Effector memory CD8-positive, alpha-beta T cell (primary cell): ENCODE measurements at places on chromosomes 13 and 19.

DNA sequence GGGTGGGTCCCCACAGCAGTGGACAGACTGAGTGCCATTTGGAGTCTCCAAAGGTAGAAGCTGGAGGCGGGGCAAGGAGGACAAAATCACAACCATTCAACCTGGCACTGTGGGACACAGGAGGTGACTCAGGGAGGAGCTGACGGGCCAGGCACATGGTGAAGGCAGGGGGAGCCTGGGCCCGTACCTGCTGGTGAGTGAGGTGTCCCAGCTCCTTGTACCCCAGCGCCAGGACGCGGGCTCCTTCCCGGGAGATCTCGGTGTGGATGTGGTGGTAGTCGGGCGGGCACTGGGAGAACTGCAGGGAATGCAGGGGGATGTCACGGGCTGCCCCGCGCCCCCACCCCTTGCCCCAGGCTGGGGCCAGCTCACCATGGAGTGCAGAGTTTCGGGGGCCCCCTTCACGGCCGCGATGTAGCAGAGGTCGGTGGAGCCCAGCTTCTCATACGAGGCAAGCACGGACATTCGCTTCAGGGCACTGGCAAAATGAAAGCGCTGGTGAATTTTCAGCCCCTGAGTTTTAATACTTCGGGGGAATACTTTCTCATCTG lies 9.8 kb downstream of the ATP13A1 start:
- no peak for DNase-seq

DNA sequence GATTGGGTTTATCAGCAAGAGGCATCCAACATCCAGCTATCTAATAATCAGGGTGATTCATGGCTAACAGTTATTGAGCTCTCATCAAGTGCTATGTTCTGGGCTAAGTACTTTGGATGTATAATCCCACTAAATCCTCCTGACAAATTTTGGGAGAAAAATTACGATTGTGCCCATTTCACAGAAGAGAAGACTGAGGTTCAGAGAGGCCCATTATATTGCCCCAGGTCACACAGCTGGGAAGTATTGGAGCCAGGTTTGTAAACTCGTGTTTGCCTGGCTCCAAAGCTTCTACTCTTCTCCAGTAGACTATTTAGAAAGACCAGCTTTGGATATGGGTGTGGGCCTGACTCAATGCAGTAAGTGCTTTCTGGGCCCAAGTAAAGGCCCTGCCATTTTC lies 20.9 kb upstream of the CALM3 start:
- DNase-seq, result no peak

DNA sequence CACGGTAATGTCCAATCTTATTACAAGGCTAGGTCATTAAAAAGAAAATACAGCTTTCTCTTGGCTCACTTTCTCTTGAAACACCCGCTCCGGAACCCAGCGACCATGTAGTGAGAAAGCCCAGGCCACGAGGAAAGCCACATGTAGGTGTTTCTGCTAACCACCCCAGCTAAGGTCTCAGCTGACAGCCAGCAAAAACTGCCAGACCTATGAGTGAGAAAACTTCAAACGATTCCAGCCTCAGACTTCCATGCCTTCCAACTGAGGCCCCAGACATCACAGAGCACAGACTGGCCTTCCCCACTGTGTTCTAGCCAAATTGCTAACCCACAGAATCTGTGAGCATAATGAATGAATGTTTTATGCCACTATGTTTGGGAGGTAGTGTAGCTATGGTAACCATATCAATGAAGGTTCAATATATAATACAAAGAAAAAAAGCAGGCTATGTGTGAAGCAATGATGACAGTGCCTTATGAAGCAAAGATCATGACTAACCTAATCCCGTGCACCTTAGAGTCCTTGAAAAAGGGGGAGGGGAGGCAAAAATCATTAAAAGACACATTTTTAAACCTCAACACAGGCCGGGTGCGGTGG lies 11.9 kb upstream of the TPTE2 start:
- no peak for DNase-seq

DNA sequence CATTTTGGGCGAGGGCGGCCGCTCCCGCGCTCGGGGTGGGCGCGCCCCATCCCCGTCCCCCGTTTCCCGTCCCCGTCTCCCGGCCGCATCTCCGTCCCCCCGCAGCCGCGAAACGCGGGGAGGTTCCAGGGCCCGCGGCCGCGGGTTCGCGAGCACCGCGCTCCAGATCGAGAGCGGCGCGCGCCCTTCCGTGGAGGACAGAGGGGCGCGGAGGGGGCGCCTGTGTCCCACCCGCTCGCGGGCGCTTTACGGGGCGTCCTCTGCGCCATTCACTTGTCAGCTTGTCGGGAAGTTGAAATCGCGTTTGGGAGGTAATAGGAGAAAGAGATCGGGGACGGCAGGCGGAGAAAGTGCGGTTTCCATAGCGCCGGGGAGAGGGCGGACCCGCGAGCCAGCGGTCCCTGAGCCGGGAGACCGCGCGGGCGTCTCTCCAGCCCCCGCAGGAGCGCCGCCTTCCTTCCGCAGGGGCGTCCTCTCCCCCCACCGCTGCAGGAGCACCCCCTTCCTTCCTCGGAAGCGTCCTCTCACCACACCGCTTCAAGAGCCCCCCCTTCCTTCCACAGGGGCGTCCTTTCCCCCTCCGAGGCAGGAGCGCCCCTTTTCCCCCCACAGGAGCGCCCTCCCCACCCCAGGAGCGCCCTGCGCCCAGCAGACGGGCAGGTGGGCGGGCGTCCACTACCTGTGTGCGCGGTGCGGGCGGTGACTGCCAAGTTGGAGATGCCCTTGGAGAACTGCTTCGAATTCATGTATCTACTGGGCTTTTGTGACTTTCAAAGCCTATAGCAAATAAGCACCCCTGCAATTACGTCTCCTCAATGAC lies 962 bp upstream of the IRS2 start:
- DNase-seq, result no peak

GRCh38 chr19:50994129-50994528 lies 7.3 kb downstream of the KLK8 start:
- DNase-seq, result no peak

GRCh38 chr19:28980236-28980868 lies 232.6 kb downstream of the UQCRFS1 start:
- DNase-seq, result no peak

DNA sequence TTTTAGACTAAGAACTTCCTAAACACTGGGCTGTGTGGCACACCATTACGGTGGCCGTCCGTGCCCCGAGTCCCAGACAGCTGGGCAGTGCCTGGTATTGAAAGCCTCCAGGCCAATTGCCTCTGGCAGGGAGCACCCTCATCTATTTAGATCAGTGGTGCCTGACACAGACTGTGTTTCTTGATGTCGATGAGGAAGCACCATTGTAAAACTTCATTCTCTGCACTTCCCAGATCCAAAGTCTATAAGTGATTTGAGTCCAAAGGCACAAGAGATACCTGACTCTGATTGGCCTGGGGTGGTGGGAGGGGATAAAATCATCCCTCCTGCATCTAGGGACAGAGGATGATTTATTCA lies 8.5 kb upstream of the STK24 start:
- DNase-seq, result no peak

DNA sequence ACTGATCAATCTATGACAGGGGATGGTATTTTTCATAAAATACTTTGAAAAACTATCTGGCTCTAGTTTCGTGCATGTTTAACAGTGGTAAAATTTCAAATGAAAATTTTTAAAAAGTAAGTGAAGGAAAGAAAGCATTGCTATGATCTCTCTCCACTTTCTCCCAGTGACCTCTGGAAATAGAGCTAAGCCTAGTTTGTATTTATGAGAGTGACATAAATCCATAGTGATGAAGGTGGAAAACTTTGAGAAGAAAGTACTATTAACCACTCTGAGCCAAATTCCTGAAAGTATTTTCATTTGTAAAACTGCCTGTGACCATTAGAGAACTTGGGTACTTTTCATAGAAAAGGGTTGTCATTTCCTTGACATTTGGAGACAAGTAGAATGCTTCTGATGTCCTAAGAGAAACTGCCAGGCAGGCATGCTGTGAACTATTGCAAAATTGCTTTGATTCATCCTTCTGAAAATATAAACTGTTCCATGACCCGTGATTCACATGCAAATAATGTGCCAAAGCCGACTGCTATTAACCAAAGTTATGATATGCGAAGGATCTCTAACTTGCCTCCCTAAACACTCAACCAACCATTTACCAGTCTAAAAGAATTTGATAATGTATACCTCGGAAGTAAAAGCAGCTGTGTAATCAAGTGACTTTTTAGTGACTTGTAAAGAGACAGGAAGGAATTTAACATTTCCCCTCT lies 133.2 kb downstream of the VWA8 start:
- DNase-seq, result no peak

DNA sequence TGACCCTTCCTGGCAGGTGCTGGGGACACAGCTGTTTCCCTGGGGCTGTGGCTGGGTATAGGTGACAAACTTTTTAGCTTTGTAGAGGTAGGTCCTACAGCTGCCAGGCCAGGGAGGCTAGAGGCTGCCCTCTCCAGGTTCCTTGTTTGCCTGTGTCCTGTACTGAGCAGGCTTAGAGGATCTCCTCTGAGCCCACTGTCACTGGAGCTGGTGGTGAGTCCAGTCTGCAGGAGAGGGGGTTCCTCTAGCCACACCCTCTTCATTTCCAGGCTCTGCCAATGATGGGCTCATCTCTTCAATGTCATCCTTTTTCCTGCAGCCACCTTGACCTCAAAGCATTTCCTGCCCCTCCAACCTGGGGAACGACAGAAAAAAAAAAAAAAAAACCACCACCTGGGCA lies 12.6 kb upstream of the RAB11B start:
- no peak for DNase-seq

- no peak for DNase-seq
Observed at GRCh38 chr13:58048670-58049069, 417.1 kb downstream of the PCDH17 start.
